CD4-positive, CD25-positive, alpha-beta regulatory T cell (primary cell): ENCODE measurements at places on chromosomes 12 and 14. TPM values are rescaled to one million over a fixed set of nuclear protein-coding genes. Genes with fewer than 3 reads are reported as not detected.

The KCNK13 gene
- total RNA-seq: 0.20 TPM

The ATP2A2 gene
- 119 TPM for total RNA-seq

The IKZF4 gene
- 22.3 TPM for total RNA-seq

DNA sequence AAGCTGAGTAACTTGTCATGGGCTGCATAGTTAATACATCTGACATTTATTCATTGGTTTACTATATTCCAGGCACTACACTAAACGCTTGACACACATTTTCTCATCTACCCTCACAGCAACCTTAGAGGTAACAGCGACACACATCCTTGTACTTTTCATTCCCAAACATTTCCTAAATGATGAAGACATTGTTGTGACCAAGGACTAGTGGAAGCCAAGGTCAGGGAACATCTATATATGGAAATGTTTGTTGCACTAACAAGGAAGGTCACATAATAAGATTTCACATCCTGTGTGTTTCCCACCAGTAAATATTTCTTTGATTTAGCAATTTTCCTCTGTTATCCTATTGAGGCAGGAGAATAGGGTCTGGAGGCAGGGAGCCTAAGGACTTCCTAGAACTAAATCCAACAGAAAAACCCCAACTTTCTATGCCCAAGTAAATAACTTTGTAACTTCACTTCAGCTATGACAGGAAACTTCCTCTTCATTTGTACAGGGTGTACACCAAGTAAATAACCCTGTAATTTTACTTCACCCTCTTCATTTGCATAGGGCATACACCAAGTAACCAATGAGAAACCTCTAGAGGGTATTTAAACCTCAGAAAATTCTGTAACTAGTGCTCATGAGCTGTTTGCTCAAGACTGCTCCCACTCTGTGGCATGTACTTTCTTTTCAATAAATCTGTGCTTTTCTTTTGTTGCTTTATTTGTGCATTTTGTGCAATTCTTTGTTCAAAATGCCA, 48.4 kb downstream of the ZNF641 start:
- H3K36me3 ChIP-seq: no peaks in the 10 kb centered on the region
- no peaks in the 10 kb centered on the region for H3K4me1 ChIP-seq
- no peak overlapping the region for H3K4me3 ChIP-seq
- H3K27ac ChIP-seq: no peak overlapping the region
- no peak for DNase-seq

- H3K36me3 ChIP-seq: no peaks in the 10 kb centered on the region
- no peaks in the 10 kb centered on the region for H3K27me3 ChIP-seq
- DNase-seq: no peak
- no peaks in the 10 kb centered on the region for H3K4me1 ChIP-seq
These were observed 326.5 kb upstream of the TBX3 start for GRCh38 chr12:115010324-115010995.

GRCh38 chr14:35286003-35286600, 6.1 kb upstream of the PSMA6 start:
- peak overlapping the region; percentile 43 for H3K4me3 ChIP-seq
- H3K27me3 ChIP-seq: no peaks in the 10 kb centered on the region
- peak overlapping the region; percentile 67 for H3K27ac ChIP-seq
- H3K4me1 ChIP-seq: peaks cover 27% of the 10 kb centered on the region

GRCh38 chr12:100913872-100914592, 119.5 kb downstream of the ANO4 start:
- H3K27me3 ChIP-seq: no peaks in the 10 kb centered on the region
- H3K36me3 ChIP-seq: no peaks in the 10 kb centered on the region
- no peak overlapping the region for H3K4me3 ChIP-seq
- no peak overlapping the region for H3K27ac ChIP-seq
- no peak for DNase-seq

GRCh38 chr12:124852911-124853427, 10.7 kb downstream of the SCARB1 start:
- no peaks in the 10 kb centered on the region for H3K4me1 ChIP-seq
- H3K27ac ChIP-seq: no peak overlapping the region
- no peak overlapping the region for H3K4me3 ChIP-seq
- DNase-seq: no peak
